CD4-positive, alpha-beta T cell treated with Interleukin-15 for 1 hour (primary cell): ENCODE measurements at places on chromosomes 4 and X.

DNA sequence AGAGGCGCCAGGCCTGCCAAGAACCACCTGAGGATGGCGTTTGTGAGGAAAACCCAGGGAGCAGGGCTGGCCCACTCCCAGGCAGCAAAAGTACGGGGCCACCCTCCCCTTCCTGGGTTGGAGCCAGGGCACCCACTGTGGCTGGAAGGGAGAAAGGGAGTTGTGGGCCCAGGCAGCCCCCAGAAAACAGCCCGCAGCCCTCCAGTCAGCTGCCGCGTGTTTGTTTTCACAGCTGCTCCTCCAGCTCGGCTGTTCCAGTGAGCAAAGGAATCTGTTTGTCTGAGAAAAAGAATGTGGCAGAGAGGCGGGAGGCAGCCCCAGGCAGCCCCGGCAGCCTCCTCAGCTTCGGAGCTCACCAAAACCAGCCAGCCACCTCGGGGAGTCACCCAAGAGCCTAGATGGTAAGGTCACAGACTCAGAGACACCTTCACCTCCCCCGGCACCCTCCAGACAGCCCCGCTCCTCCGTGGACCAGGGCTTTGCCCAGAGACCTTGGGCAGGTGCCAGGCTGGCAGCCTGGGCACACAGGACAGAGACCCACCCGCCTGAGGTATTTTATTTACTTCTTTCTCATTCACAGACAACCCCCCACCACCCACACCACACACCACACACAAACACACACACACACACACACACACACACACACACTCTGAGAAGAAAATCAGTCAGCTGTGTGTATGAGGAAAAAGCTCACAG is 338.1 kb downstream of the BCOR start:
- no peak for DNase-seq

DNA sequence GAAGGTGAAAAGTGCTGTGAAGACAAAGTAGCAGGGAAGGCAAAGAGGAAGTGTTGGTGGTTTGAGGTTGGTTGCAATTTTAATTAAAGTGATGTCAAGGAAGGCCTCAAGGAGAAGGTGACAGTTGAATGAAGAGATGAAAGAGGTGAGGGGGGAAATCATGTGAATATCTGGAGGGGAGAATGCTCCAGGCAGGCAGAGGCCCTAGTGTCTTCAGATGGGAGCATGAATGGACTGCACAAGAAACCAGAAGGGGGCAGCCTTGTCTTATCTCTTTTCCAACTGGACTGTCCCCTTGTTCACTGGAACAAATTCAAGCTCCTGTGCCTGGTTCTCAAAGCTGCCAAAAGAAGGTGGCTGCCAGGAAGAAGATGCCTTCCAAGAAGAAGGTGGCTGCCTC is 68.4 kb downstream of the MAOB start:
- DNase-seq: no peak

- DNase-seq: no peak
Measured at GRCh38 chr4:87042986-87043820, 108.4 kb downstream of the AFF1 start.

- no peak for DNase-seq
Measured at GRCh38 chr4:25938366-25938765, 24.3 kb downstream of the SMIM20 start.

GRCh38 chr4:156638925-156639605 is 332.5 kb downstream of the PDGFC start:
- DNase-seq: no peak

GRCh38 chr4:153276971-153277370 is 67.5 kb upstream of the MND1 start:
- no peak for DNase-seq

DNA sequence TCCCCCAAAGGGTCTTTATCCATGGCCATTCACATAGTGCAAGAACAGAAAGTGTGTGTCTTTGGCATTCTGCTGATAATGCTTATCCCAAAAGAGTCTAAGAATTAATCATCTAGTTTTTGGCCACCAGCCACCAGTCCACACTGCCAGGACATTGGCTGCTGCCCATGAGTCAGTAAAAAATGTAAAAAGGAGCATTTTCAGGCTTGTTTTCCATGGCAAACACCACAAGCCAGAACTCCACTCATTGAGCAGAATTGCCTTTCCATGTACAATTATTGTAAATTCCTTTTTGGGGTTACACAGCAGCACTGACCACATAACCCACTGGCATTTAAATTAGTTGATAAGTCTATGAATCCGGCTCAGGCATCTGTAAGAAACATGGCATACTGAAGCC is 89.2 kb upstream of the PRDX4 start:
- no peak for DNase-seq

- peak; percentile 62 for DNase-seq
Measured at GRCh38 chr4:153114771-153115321, 89.4 kb upstream of the TRIM2 start.

- DNase-seq: no peak
Measured at GRCh38 chr4:140141210-140141835, 12.7 kb downstream of the MAML3 start.

- peak; percentile 30 for DNase-seq
Measured at GRCh38 chr4:40587826-40588225, 41.8 kb downstream of the RBM47 start.

- DNase-seq: no peak
Measured at GRCh38 chr4:171759274-171759673, 53.9 kb upstream of the GALNTL6 start.

- no peak for DNase-seq
Measured at GRCh38 chr4:145735827-145736226, 55.9 kb downstream of the C4orf51 start.

DNA sequence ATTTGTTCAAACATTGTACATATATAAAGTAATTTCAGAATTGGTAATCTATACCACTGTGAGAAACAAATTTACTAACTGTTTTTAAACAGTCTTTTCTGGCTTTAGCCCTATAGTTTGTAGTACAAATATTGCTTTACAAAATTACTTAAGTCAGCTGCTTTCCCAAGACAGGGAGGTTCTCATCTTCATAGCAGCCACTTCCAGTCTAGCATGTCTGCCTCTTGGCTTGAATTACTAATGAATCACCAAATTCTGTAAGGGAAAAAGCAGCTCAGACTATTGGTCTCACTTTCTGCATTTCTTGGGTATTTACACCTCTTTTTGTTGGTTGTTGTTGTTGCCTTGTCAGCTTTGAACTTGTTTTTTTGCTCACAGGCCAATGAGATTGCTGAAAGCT is 187.2 kb downstream of the NPFFR2 start:
- no peak for DNase-seq

DNA sequence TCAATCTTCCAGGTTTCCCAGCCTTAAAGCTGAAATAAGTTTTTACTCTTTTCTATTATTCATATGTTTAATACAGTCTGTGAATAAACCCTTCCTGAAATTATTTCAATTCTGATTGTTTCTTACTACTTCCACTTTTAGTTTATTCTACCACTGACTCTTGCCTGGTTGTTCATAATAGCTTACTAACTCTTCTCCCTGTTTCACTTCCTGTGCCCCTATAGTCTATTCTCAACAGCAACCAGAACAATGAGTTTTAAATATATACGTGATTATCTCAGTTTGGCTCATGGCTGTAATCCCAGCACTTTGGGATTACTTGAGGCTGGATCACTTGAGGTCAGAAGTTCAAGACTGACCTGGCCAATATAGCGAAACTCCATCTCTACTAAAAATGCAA is 408.0 kb upstream of the SPOCK3 start:
- no peak for DNase-seq

GRCh38 chrX:38803588-38804431 is 2.6 kb downstream of the MID1IP1 start:
- peak; percentile 81 for DNase-seq

GRCh38 chr4:7382634-7383014 is 52.1 kb downstream of the PSAPL1 start:
- no peak for DNase-seq

DNA sequence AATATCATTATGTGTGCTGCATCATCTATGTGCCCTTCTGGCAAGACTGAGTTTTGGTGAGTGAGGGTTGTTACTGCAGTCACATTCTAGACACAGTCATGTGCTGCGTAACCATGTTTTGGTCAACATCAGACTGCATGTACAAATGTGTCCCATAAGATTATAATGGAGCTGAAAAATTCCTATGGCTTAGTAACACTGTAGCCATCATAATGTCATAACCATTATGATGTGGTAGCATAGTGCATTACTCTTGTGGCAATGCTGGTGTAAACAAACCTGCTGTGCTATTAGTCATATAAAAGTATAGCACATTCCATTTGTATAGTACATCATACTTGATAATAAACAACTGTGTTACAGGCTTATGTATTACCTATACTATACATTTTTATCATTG is 198.1 kb upstream of the NUDT6 start:
- no peak for DNase-seq

- DNase-seq: no peak
Measured at GRCh38 chr4:144711700-144712456, 65.9 kb downstream of the HHIP start.

GRCh38 chr4:174663216-174663615 is 140.9 kb upstream of the HPGD start:
- no peak for DNase-seq

DNA sequence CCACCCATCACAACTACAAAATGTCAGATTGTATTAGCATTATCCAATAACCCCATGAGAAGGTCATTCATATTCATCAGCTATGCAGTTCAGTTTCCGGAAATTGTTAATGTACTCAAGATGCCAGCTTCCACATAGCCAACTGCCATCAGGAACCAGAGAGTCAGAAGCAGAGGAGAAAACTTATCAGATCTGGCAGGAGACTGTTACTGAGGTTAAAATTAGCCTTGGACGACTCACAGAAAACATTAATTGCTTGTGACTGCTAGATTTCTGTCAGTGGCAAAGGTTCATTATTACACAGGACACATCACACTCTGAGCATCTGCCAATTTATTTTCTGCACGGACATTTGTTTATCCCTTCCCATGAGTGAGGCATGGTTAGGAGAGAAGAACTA is 352.8 kb downstream of the DHRSX start:
- DNase-seq: no peak

DNA sequence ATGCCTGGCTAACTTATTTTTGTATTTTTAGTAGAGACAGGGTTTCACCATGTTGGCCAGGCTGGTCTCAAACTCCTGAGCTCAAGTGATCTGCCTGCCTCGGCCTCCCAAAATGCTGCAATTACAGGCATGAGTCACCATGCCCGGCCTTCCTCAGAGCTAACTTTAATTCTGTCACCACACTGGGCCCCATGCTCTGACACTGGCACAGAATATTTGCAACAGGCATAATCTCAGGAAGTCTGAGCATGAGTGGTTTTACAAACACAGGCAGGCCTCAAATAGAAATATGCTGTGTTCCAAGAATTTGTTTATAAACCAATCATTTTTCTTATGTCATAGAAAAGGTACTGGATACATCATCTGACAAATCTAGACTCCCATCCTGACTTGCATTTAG is 32.7 kb upstream of the FAM9C start:
- DNase-seq: peak; percentile 58

DNA sequence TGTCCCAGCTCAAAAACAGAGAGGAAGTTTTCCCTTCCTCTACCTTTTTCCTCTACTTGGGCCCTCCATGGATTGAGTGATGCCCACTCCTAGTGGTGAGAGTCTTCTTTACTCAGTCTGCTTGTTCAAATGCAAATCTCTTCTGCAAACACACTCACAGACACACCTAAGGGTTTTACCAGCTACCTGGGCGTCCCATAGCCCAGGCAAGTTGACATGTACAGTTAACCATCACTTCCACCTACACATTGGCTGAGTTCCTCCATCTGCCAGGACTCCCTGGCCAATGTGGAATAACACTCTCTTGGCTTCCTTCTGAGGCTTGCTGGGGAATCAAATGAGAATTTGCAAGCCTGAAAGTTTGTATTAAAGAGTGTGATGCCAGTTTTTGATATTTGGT is 45.7 kb upstream of the DHRSX start:
- no peak for DNase-seq

DNA sequence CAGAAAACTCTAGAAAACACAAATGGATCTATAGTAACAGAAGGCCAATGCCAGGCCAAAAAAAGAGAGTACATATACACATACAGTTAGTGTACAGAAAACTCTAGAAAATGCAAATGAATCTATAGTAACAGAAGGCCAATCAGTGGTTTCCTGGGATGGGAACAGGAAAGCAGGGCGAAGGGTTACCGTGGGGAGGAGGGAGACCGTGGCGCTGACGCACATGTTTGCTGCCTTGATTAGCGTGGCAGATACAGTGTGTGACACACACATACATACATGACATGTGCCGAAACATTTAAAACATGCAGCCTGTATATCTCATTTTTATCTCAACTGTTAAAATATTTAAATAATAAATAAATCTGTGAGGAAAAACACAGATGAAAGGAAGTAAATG is 14.7 kb downstream of the GAK start:
- DNase-seq: no peak

DNA sequence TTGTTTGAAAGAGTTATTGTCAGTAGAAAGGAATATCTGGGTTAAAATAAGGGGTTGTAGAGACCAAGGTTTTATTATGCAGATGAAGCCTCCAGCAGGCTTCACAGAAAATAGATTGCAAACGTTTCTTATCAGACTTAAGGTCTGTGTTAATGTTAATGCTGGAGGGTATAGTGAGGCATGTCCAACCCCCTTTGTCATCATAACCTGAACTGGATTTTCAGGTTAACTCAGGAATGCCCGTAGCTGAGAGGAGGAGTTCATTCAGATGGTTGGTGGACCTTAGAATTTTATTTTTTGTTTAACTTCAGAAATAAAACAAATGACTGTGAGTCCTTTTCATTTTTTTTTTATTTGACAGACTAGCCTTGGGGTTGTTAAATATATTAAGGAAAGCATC is 354.1 kb downstream of the GPM6A start:
- DNase-seq: no peak

- DNase-seq: no peak
Measured at GRCh38 chr4:149796381-149796780, 19.3 kb downstream of the IQCM start.

DNA sequence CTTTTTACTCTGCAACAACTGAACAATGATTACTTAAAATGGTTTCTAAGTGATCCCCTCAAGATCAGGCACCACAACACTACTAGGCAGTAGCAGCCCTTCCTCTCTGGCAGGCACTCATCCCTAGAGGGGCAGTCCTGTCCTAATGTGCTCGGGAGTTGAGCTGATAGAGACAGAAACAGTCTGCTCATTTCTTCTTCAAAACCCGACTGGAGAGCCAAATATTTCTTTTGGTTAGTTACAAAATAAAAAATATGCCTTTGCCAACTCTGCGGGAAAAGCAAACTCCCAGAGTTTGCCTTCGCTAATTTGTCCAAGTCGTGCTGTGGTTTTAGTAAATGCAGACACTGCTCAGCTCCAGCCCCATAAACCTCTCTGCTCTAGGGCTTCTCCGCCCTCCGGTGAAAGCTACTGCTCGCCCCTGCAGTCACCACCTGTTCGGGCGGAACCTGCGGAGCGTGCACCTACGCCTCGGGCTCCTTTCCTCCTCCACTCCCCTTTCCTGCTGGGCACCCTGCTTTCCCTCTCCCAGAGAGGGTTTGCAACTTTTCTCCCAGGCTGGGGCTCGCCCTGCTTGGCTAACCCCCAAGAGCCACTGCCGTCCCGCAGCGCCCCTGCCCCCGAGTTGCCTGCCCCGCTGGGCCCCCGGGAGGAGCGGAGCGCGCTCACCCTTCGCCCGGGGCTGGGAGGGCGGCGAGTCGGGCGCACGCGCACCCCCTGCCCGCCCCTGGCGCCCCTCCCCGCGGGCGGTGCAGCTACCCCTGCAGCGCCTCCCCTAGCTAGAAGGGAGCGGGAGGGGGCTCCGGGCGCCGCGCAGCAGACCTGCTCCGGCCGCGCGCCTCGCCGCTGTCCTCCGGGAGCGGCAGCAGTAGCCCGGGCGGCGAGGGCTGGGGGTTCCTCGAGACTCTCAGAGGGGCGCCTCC is at the start of gene NPNT:
NPNT (plus strand) TSS at position 812 of the 923 bp plus-strand sequence. CDS start 182 bp downstream, outside the sequence.
- no peak for DNase-seq
